Activated CD4-positive, alpha-beta T cell treated with anti-CD3 and anti-CD28 coated beads, Interleukin-2, amount 50 U/mL, for 16 hours (primary cell): ENCODE measurements at places on chromosomes 5 and 9.

GRCh38 chr5:171321447-171321846 is 12.4 kb downstream of the TLX3 start:
- DNase-seq = no peak

DNA sequence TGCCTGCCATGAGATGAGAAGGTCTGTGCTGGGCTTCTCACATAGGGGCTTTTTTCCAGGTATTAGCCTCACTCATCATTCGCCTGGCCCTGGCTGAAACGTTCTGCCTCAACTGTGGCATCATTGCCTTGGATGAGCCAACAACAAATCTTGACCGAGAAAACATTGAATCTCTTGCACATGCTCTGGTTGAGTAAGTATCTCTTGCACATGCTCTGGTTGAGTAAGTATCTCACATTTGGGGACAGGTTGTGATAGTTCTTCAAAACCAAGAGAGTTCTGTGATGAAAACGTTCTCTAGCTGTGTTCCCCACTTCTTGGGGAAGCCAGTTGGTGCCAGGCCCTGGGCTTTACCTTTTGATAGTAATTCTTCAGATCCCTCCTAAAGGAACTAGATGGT is 17.4 kb upstream of the IL13 start:
- peak; percentile 65 for DNase-seq

DNA sequence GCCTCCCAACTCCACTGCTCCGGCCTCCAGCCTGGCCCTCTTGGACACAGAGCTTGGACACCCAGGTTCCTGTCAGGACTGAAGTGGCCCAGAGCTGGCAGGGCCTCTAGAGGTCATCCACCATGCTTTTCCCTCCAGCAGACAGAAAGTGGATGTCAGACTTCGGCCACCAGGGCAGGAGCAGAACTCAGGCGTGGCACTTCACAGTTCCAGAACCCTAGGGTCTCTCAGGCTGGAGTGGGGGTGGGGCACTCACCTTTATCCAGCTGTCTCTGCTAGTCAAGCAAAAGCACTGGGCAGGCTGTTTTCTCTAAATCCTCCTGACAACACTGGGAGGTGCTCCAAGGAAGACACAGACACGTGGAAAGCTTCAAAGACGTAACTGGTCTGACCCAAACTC is 35.6 kb upstream of the N4BP3 start:
- no peak for DNase-seq

GRCh38 chr5:147168578-147169327 is 66.1 kb upstream of the STK32A start:
- DNase-seq = no peak

- DNase-seq = no peak
These were observed 4.6 kb downstream of the LMAN2 start for GRCh38 chr5:177346820-177347219.

DNA sequence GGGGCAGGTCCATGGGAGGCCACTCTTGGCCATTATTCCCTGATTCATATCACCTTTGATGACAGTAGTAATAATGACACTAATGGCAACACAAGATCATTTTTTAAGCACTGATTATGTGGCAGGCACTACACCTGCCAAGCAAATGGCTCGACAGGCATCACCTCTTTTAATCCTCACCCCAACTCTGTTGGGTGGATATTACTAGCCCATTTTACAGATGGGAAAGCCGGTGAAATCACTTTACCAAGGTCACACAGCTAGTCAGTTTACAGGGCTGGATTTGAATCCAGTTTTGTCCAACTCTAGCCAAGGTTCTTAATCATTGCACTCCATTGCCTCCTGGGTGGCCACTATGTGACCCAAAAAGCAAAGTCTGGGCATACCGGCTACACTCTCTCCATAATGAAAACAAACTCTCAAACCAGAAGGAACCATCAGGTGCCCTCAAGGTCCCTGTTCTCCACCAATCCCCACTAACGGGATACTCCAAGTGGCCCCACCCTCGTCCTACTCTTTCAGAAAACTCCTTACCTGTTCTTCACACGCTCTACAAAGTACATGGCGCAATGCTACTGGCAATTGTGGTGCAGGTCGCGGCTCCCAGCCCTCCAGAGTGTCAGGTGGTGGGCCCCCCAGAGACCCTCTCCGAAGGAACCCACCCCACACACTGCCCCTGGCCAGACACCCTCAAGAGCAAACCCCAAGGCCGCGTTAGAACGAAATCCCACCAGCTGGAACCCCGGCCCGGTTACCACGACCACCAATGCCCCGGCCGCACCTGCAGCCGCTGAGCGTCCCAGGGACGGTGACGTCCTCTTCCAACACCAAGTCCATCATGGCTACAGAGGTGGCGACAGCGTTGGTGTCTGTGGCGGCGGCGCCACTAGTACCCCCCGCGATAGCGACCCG is 572 bp downstream of the CDK5RAP2 start:
- DNase-seq = peak; percentile 3
